ENCODE measurements at places on chromosomes 7 and 10.

DNA sequence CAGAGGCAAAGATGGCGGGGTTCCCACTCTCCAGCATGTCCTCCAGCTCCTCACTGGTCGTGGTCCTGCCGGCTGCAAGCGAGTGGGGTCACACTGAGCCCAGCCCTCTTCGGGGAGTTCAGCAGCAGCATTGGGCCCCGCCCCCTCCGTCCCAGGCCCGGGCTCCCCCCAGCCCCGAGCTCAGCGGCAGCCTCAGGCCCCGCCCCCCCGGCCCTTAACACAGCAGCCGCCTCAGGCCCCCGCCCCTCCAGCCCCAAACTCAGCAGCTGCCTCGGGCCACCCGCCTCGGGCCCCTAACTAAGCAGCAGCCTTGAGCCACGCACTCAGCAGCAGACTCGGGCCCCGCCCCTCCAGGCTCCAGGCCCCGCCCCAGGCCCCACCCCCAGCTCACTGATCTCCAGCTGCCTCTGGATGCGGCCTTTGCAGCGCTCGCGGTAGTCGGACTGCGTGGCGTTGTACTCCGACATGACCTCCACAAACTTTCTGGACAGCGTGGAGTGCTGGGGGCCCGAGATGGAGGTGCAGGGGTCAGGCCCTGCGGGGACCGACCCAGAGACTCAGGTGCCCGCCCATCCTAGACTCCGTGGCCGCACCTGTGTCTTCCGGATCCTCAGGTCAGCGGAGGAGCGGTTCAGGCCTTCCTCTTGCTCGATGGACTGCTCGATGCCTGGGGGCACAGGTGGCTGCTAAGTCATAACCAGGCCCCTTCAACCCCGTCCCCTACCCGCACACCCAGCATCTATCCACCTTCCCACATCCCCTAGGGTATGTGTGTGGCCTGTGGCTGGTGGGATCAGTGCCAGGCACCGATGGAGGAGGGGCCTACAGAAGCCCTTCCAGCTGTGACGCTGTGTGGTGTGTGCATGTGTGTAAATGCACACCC, 15.5 kb downstream of the STX1A start:
- no peak for DNase-seq

DNA sequence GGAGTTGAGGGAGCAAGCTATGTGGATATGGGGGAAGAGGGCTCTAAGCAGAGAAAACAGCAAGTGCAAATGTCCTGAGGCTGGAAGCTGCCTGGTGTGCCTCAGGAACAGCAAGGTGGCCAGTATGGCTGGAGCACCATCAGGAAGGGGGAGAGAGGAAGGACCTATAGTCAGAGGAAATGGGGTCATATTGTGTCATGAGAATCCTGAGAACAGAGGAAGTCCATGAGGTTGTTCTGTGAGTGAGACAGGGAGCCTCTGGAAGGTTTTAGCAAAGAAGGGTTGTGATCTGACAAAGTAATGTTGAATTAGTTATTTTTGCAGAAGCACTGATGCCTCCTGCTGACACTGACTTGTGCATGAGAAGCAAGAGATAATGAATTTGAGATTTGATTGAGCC, 204.3 kb downstream of the PTEN start:
- DNase-seq: no peak

GRCh38 chr7:100679927-100680575, 6.5 kb downstream of the GNB2 start:
- peak; percentile 21 for DNase-seq

- DNase-seq: no peak
These were observed 40.9 kb downstream of the ITGA8 start for GRCh38 chr10:15678851-15679250.

DNA sequence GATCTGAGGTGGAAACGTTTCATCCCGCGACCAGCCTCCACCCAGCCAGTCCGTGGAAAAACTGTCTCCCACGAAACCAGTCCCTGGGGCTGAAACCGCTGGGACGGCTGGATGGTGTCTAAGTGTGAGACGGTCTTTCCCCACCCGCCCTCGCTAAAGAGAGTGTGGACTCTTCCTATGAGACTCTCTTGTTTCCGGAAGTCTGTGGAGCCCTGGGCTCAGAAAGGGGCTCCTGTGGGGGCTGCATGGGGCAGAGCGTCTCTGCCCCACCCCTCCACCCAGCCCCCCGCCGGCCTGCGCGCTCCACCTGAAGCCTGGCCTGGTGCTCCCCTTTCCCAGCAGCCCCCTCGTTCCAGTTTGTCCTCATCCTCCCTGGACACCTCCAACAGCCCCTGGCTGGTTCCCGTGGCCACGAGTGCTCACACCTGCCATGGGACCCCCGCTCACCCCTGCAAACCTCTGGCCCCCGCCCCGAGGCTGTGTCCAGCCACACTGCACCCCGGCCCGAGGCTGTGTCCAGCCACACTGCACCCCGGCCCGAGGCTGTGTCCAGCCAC, 28.7 kb downstream of the CFAP46 start:
- DNase-seq: no peak

DNA sequence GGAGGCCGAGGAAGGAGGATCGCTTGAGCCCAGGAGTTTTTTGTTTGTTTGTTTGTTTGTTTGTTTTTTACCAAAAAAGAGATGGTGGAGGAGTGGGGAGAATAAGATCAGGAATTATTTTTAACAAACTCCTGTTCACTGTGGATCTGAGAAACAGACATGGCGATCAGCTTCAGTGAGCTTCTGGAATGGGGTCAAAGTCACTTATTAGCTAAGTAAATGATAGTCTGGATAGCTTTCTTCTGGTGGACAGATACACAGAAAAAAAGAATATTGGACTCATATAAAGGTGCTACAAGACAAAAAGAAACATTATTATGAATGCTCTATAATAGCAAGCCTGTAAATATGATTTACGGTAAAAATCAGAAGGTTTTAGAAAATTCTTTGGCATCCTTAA, 85.1 kb downstream of the POU6F2 start:
- no peak for DNase-seq
